Omental fat pad (tissue), 4 donors: ENCODE measurements at places on chromosomes 12 and 14. TPM values are rescaled to one million over a fixed set of nuclear protein-coding genes. Genes with fewer than 3 reads are reported as not detected.

DNA sequence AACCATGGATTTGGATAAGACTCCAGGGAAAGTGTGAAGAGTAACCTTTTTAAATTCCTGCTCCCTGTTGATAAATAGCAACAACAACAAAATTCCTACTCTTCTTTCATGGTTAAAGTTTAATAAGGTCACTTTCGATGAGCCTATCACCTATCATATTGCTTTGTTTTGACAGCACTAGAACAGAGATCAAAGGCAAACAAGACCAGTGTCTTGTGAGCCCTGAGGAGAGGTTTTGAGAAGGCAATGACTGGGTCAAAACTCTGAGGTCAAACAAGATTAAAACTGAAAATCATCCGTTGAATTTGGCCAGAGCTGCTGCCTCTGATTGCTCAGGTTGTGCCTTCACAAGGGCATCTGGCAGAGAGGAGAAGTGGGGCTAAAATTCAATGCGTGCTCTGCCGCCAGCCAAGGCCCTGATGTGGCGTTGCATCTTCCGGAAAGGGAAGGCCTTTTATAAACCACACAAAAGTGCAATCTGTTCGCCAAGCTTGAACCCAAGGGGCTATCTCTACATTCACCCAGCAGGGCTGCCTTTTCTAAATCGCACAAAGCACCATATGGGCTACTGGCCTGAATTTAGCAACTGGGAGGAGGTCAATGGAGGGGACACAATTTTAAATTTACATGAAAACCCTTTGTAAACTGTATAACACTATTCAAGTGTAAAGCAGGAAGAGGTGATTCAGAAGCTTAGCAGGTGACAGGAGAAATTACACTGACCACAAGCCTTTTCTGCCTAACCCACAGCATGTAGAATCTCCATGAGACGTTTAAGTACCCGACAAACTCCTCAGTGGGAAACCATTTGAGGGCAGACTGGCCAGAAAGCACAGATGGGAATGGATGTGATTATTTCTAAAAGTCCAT lies 140.8 kb downstream of the DAD1 start:
- no peak for DNase-seq

GRCh38 chr12:54193434-54193833 lies 4.6 kb upstream of the SMUG1 start:
- no peak for DNase-seq

Gene IAPP
- total RNA-seq = not detected

GRCh38 chr14:74941676-74942097 lies 13.7 kb downstream of the PGF start:
- DNase-seq = no peak

- DNase-seq = no peak
Measured at GRCh38 chr14:56125772-56126636, 7.8 kb downstream of the PELI2 start.

Gene CLEC14A
- 10.4 TPM for total RNA-seq

GRCh38 chr14:49886523-49886922 lies 6.4 kb upstream of the ARF6 start:
- DNase-seq = no peak

Gene RNASE3
- not detected for total RNA-seq

DNA sequence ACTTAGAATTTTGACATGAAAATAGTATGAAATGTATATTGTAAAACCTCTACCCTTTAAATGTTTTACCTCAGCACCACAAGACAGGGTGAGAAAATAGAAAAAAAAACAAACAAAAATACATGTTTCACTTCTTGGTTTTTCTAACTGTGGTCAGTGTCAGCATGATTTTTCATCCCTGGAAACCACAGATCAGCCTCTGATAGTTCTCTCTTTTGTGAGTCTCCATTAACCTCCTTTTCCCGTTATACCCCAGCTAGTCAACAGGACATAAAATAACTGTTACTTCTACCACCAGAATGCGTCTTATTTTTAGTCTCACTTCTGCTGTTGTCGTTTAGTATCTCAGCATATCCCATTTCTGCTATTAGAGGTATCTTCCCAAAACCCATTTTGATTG lies 48.3 kb upstream of the KCNMB4 start:
- no peak for DNase-seq

- DNase-seq = no peak
Measured at GRCh38 chr12:27226407-27226929, 17.6 kb upstream of the STK38L start.

GRCh38 chr14:29028973-29029582 lies 262.5 kb downstream of the FOXG1 start:
- no peak for DNase-seq

DNA sequence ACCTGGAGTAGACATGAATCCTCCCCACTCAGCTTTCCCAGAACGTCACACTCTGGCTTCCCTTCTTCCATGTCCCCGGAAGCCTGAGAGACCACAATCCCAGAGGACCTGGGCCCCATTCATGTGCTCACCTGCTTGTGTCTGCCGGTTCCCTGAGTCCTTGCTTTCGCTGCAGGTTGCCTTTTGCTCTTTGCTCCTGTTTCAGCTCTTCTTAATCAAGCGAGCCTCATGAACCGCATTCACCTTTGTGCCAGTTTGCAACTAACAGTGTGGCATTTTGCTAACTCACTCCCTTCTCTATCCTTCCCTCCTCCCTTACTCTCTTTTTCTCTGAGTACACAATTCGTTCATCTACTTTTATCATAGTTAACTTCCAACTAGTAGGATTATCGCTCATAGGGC lies 23.1 kb downstream of the ENTPD5 start:
- DNase-seq = no peak

Gene IFNG-AS1
- total RNA-seq = 0.94 TPM

DNA sequence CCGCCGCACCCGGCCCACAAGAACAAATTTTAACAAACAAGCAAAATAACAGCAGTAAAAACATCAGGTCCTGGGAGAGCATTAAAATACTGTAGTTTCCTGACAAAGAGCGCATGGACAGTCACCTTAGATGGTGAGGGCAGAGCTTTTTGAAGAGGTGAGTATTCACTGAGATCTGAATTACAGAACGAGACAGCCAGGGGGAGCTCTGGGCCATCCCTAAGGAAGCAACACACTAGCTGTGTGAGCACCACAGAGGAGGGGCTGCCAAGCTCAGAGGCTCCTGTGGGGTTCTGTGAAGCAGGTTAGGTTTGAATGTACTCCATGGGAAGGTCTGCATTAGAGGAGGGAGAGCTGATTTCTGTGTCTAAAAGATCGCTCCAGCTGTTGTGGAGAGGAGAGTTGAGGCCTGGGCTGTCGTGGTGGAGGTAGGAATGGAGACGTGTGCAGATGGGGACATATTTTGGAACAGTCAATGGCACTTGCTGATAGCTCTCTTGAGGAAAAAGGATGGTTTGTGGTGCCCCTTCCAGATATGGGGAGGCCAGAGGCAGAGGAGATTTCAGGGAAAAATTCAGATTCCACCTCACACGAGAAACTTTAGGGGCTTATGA lies 72.9 kb downstream of the TRAFD1 start:
- DNase-seq = no peak

GRCh38 chr14:43872752-43873655 lies 634.1 kb downstream of the FSCB start:
- DNase-seq = no peak

DNA sequence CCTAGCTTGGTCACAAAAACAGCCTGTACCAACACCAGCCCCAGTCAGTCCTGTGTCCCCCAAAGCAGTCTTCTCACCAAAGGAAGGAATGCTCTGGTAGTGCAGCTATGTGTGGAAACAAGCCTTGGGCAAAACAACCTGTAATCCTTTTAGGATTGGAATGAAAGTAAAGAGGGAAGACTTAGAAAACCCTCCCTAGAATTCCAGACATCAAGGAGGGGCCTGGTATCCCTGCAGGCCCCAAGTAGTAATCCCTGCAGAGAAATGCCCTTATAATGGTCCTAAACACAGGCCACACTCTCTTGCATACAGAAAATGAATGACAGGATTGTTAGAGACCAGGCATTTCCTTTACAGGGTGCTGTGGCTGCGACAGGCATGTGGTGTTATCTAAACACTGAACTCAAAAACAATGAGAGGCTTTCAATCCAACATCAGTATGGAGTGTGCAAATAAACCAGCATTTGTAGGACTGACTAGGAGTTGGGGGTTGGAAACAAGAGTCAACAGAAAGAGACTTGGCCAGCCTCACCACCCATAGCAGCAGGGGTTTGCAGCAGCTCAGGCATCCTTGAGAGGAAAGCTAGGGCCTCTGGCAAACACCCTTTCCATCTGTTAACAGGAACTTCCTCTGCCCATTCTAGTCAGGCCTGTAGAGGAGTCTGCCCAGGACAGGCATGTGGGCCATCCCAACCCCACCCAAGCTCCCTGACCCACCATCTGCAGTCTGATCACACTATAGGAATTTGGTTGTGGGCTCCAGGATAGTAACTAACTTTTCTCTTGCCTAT lies 59.1 kb downstream of the DCAF5 start:
- DNase-seq = no peak

Gene KRT78
- 1.9 TPM for total RNA-seq

- no peak for DNase-seq
Measured at GRCh38 chr12:94954029-94954685, 49.3 kb downstream of the NDUFA12 start.

Gene KRT73
- total RNA-seq = not detected

DNA sequence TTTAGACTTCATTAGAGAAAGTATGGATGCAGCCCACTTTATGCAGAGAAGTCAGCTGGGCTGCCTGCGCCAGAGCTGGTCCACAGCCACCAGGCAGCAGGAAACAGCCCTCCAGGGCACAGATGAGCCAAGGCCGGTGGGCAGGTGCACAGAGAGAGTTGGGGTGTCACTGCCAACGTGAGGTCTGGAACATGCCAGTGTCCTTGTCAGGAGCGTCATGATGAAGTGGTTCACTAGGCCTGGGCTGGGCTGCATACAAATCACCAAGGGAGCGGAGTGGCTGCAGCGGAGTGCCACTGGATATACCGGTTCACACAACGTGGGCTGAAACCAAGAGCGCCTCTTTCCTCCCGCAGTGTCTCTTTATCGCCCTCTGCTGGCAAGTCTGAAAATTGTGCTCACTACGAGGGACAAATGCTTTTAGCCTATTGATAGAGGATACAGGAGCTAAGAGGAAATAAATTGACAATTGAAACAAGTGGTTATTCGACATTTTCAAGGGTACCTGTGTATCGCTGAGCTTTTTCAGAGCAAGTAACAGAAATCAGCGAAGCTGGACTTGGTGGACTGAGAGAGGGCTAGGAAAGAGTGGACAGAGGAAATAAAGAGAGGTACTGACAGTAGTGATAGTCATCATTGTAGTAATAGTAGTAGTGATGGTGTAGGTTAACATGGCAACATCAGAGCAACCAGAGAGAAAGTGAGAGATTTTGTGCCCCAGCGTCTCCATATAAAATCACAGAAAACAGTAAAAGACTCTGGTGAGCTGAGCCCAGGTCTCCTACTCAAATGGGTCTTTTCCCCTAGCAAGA lies 52.0 kb upstream of the ITPR2 start:
- peak; percentile 81 for DNase-seq

DNA sequence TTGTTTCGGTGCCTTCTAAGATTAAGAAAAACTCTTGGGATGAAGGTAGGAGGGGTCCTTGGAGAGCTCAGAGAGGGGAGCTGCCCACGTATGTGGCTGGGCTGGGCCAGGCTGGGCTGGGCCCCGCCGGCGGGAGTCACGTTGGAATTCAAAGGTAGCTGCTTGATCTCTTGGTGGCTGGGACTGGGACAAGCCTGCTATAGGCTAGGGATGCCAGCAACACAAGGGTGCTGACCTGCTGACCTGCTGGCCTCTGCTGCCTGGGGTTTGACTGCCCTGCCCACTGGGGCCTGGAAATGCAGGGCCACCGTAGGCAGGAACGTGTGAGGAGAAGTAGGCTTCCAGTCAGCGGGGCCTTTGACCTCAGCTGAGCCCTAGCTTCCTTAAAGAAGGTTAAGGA lies 52.8 kb upstream of the GTF2A1 start:
- DNase-seq = no peak

DNA sequence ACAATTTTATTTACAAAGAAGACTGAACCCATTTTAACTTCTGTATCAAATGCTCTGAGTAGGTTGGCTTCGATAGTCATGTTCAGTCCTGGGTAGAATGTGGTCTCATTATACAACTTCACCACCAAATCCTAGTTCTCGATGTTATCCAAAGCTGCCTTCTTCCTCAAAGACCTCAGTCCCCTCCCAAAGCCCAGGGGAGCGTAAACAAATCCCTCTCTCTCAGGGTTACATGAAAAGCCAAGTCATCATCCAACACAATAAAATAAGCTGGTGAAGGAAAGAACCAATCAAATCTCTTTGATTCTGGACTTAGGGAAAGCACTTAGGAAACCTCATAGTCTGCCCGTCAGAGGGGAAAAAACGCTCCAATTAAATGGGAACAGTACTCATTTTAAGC lies 9.1 kb downstream of the PTCSC3 start:
- no peak for DNase-seq

Gene INHBE
- total RNA-seq = not detected

Gene PLEKHA5
- 11.3 TPM for total RNA-seq

DNA sequence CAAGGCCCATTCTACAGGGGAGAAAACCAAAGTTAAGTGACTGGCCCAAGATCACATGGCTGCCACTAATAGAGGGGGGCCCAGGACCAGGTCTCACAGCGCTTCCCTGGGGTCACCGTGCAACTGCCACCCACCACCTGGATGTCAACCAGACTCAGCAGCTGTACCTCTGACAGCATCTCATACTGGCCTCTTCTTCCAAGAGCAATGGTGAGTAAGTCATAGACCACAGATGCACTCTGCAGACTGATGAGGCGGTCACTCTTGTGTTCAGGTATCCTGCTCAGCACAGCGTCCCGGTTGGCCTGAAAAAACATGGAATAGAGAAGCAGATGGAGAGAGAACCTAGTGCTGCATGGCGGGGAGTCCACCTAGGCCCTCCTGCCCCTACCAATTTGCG lies 139.9 kb downstream of the TTC7B start:
- no peak for DNase-seq

DNA sequence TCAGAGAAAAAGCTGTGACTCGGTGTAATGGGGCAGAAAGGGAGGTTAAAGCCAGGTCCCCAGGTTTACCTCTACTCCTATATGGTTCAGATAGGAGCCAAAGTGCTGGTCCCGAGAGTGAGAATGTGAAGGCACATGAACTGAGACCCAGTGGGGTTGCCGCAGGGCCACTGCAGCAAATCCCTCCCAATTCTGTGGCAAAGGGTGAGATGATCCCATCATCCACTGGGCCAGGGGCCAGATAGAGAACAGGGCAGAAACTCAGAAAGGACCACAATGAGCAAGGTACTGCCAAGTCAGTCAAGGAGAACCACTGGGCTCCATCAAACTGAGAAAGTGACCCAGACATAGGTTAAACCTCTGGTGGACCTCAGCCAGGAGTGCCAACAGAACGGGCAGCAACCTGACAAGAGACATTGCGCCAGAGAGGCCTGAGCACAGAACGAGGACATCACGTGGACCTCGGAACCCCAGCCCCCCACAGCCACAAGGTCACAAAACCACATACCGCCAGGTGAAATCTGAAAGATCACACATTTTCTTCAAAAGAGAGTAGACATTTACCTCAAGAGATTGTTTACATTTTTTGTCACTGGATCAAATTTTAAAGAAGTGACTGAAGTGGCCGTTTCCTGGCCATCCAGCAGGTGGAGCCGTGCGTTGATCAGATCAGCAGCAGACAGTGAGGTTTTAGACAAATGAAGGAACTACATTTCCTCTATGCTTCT lies 20.5 kb upstream of the ITPR2 start:
- DNase-seq = no peak

Gene CMA1
- total RNA-seq = 1.4 TPM

- DNase-seq = no peak
Measured at GRCh38 chr14:60965402-60965801, 15.5 kb downstream of the TRMT5 start.
